ENCODE measurements at places on chromosomes 5 and 9.

GRCh38 chr5:171315386-171315891 is 6.4 kb downstream of the TLX3 start:
- DNase-seq = peak; percentile 21

- DNase-seq = no peak
Observed at GRCh38 chr5:61995486-61995885, 310.5 kb upstream of the KIF2A start.

DNA sequence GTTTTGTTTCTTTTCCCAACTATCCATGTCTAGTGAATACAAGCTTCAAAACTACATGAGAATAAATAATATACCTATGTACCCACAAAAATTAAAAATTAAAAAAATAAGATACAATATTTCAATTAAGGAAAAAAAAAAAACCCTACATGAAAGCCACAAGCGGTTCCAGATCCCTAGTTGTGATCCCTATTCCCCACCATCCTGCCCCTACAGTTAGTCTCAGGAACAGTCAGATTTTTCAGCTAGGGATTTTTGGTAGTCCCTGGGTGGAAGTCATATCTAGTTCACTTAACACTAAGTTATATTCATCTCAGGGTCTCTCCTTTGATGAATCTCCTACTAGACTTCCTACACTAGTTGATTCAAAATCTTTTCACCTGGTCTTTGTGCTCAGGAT is 18.5 kb upstream of the PCDHB1 start:
- no peak for DNase-seq

DNA sequence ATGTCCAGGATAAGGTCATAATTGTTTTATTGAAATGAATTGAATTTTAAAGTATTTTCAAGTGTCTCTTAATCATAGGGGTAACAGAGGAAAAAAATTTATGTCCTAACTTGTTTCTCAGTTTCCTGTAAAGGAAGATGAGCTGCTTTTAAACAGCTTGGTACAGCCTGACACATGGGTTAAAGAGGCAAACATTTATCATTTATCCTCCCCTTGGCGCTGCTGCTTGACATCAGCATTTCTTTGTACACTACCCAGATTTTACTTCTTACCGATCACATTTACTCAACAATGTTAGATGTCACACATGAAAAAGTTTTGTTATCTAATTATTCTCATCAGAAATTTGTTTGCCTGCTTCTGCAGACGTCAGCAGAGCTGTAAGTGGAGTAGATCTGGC is 79.4 kb upstream of the CTSL start:
- no peak for DNase-seq

GRCh38 chr5:126736141-126736540 is 40.8 kb upstream of the LMNB1 start:
- no peak for DNase-seq

DNA sequence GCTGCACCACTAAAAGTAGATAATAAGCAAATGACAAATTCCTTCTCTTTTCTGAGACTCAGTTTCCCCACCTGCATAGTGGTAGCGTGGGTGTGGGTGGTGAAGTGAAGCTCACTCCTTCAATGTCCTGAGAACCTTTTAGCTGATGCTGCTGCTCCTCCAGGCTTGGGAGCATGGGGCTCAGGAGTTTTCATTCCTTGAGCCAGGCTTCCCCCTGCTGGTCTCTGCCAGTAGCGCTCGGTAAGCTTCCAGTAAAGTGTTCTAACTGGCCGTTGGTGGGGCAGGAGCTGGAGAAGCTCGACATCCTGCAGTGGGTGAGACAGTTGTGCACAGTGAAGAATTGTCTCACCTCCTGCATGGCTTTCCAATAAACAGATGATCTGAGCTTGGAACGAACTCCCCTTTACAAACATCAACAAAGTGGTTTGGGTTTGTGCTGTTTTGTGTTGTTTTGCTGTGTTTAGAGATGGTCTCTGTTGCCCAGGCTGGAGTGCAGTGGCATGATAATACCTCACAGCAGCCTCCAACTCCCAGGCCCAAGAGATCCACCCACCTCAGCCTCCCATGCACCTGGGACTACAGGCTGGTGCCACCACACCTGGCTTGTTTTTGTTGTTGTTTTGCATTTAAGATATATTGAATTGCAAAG is 34.6 kb downstream of the SPARC start:
- DNase-seq = peak; percentile 88

- no peak for DNase-seq
Observed at GRCh38 chr5:159104051-159104651, 4.4 kb upstream of the EBF1 start.

GRCh38 chr9:134061019-134061687 is 6.7 kb downstream of the BRD3 start:
- peak; percentile 4 for DNase-seq

- DNase-seq = no peak
Observed at GRCh38 chr5:76180814-76181805, 97.9 kb downstream of the SV2C start.

DNA sequence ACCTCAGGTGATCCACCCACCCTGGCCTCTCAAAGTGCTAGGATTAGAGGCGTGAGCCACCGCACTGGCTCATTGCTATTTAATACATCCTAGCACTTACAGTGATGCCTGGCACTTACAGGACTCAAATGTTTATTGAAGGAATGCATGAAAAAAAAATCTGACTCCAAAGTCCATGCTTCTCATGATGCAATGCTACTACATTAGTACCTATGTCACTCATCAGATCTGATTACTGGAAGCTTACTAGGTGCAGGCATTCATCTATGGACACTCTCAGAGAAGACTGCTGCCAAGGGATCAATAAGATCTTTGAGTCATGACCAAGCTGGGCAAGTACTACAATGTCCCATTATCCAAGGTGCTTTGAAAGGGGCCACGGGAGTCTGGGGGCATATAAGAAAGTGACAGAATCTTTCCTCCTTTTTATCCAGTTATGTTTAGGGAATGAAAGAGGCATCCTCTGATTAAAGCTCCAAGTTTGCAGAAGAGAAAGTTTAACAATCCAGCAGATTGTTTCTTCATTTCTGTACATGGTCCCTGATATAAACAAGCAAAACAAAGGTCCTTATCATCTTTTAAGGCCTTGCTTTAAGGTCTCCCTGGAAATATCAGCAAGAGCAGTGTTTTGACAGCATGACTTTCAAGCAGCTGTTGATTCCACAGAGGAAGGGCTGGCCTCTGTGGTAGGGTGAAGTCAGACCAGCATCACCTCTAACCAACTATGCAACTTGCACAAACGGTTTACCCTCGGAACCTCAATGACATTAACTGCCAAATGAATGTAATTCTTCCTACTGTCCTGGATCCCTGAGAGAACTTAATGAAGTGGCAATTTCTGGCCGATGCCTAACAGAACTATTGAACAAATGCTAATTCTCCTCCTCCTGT is 35.9 kb downstream of the ARPC5L start:
- no peak for DNase-seq

DNA sequence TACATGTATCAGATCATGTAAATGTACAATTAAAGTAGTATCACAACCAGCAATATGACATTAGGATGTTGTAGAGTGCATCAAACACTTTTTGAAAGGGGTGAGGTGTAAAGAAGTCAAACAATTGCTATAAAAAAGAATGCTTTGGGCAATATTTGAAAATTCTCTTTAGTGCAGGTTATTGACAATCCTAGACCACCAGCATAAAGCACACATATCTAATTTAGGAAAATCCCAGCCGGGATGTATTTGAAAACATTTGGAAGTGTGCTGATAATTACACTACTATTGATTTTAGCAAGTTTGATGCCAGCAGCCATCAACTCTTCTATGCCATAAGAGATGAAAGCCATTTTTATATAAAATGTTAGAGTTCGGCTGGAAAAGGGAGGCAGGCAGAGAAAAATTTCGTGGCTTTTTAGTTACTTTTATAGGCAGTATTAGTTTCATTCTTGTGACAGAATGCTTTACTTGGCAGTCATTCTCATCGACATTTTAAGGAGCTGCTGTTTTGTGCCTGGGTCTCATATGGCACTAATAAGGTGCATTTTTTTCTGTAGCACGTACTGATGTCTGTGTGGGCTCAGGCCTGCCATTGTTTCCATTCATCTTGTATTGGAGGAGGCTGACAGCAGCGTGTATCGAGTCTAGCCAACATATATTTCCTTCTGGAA is 285.7 kb downstream of the AOPEP start:
- no peak for DNase-seq

- DNase-seq = no peak
Observed at GRCh38 chr5:169223595-169223953, 77.4 kb downstream of the SLIT3 start.

DNA sequence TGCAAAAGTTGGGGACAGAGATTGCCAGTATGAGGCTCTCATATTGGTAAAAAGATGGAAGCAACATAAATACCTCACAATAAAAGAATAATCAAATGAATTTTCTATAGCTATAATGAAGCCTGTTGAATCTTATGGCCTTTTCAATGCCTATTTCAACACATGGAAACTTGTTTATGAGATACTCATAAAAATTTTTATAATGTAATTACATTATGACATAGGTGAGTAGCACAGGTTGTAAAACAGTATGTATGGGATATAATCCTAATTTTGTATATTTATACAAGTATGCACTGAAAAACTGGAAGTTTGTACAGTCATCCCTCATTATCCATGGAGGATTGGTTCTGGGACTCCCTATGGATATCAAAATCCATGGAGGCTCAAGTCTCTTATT is 21.2 kb upstream of the SEMA5A start:
- DNase-seq = no peak

- no peak for DNase-seq
Observed at GRCh38 chr9:32704343-32704742, 68.9 kb upstream of the TAF1L start.

DNA sequence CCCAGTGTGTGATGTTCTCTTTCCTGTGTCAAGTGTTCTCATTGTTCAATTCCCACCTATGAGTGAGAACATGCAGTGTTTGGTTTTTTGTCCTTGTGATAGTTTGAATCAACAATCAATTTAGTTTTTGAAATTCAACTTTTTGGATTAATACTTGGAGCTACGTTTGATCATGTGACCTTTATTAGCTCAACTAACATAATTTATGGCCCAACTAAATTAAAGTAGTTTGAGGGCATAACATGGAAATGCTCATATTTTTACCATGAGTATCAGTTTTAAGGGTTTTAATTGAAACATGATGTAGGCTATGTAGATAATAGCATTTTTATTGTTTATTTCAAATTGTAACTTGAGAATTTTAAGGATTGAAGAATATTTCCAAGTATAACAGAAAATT is 168.0 kb downstream of the CCDC171 start:
- DNase-seq = no peak

GRCh38 chr5:3542769-3543168 is 52.9 kb upstream of the IRX1 start:
- DNase-seq = no peak

GRCh38 chr5:112467485-112467884 is 48.4 kb upstream of the EPB41L4A start:
- no peak for DNase-seq

- no peak for DNase-seq
Observed at GRCh38 chr9:21679432-21679831, 123.0 kb upstream of the MTAP start.

- no peak for DNase-seq
Observed at GRCh38 chr5:62653001-62653863, 74.6 kb downstream of the LRRC70 start.

GRCh38 chr5:169013846-169014245 is 287.1 kb downstream of the SLIT3 start:
- no peak for DNase-seq

DNA sequence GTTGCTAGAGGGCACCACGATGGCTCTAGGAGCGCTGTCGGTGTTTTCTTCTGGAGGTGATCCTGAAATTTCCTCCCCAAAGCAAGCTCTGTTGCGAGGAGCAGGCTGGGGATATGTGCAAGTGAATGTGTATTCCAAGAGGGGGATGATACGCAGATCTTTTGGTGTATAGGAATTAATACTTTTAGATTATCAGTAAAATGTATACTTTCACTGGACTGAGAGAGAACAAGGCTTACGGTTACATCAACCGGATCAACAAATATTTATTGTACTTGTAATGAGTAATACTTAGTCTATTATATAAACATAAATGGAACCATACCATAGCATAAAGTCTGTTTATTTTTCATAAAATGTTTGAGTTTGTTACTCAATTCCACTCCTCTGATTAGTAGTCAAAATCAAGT is 632 bp upstream of the PRKAA1 start:
- no peak for DNase-seq

GRCh38 chr5:115815693-115816225 is 700 bp downstream of the CDO1 start:
- peak; percentile 26 for DNase-seq

DNA sequence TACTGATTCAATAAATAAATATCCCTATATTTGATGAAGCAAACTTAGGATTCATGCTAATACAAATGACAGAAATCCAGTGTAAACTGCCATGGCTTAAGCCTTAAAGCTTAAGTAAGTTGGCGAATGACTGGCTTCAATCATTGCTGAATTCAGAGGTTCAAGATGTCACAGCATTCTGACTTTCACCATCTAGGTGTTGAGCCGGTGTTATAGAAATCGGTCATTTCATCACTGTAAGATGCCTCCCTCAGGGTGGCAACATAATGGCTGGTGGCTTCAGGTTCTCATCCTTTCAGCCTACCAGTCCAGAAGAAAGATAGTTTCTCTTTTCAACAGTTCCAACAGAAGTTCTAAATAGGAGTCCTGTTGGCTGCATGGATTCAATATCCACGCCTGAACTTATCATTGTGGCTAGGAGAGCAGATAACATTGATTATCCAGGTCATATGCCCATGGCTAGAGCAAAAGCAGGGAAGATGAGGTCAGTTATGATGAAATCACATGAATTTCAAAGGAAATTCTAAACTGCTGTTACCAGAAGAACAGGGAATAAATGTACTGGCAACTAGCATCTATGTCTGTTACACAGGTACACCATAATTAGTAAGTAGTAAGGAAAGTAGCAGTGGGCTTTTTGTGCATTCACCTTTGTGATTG is 364.3 kb downstream of the ARRDC3 start:
- no peak for DNase-seq

GRCh38 chr9:87370049-87370685 is 127.5 kb upstream of the DAPK1 start:
- no peak for DNase-seq

DNA sequence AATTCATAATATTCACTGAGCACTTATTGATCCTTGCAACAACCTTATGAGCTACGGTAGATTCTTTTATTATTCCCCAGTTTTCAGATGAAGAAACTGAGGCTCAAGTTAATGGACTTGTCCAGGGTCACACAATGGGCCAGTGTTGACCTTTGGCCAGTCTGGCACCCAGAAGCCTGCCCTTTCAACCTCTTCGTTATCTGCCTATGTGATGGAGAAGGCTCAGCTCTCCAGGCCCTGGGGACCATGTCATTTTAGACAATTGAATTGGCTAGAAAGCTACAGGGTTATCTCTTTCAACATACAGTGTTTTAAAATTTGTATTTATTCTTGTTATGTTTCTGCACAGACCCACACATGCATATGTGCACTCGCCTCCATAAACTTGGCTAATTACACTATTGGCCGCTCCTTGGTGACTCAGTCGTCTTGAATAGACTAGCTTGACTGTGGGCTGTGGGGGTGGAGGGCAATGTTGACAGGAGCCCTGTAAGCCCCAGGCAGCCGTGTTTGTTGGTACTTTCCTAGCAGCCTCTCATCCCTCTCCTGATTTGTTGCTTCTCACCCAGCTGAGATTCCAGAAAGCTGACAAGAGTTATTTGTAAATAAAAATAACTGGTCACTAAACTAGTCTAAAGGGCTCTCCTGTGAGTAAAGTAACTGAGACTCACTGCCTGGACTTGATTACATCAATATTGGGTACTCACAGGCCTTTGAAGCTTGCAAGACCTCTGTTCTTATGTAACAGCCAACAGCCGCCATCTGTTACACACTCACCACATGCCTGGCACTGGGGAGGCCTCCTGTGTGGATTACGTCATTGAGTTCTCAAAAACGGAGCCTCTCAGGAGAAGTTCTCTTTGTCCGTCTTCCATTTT is 8.5 kb upstream of the ANGPTL2 start:
- no peak for DNase-seq
